ENCODE measurements at places on chromosomes 2 and 18. TPM values are rescaled to one million over a fixed set of nuclear protein-coding genes. Genes with fewer than 3 reads are reported as not detected.

GRCh38 chr2:48048476-48049171 lies 142.3 kb upstream of the FBXO11 start:
- no peaks in the 10 kb centered on the region for H3K4me1 ChIP-seq
- no peaks in the 10 kb centered on the region for H3K36me3 ChIP-seq
- no peaks in the 10 kb centered on the region for H3K27me3 ChIP-seq
- no peak for DNase-seq
- H3K4me3 ChIP-seq = no peak overlapping the region

- no peaks in the 10 kb centered on the region for H3K4me1 ChIP-seq
- DNase-seq = no peak
- no peaks in the 10 kb centered on the region for H3K27me3 ChIP-seq
- no peaks in the 10 kb centered on the region for H3K36me3 ChIP-seq
- H3K27ac ChIP-seq = no peak overlapping the region
These were observed 676.0 kb downstream of the NRXN1 start for GRCh38 chr2:50355891-50356290.

The SCN2A gene
- polyA plus RNA-seq = not detected

The GCG gene
- polyA plus RNA-seq = 0.97 TPM

DNA sequence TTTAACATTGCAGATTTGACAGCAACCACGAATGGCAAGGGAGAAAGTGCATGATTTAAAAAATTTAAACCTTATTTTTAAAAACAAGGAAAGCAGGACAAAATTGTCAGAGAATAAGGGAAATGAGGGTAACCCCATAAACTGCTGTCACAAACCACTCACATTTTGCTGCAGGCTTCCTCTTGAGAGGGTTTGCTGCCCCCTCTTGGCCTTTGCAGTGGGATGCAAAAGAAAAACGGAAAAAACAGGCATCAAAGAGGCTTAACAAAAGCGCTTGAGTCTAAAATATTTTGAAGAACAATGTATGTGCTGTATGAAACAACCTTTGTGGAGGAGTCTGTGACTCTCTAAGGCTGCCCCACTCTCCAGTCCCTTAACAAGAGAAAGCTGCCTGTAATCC lies 91.6 kb downstream of the TMX3 start:
- no peaks in the 10 kb centered on the region for H3K27me3 ChIP-seq
- H3K36me3 ChIP-seq = no peaks in the 10 kb centered on the region
- DNase-seq = peak; percentile 47
- no peak overlapping the region for H3K27ac ChIP-seq
- H3K4me3 ChIP-seq = no peak overlapping the region

DNA sequence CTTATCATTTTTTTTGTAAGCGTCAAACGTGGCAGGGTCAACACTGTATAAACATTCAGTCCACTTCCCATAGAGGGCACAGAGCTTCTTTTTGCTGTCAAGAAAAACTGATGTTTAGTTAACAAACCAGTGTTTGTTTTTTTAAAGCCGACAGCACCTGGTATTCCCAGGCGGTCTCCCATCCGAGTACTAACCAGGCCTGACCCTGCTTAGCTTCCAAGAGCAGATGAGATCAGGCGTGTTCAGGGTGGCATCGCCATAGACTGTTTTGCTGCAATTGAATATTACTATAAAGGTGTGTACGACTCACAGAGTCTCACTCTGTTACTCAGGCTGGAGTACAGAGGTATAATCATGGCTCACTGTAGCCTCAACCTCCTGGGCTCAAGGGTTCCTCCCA lies 31.5 kb downstream of the CABYR start:
- peaks cover 5% of the 10 kb centered on the region for H3K36me3 ChIP-seq
- H3K4me3 ChIP-seq = no peak overlapping the region
- no peaks in the 10 kb centered on the region for H3K4me1 ChIP-seq
- no peak for DNase-seq
- no peaks in the 10 kb centered on the region for H3K27me3 ChIP-seq

Data from aorta (tissue), 5 donors.